Activated CD4-positive, alpha-beta T cell treated with anti-CD3 and anti-CD28 coated beads, Interleukin-2, amount 50 U/mL, for 1 hour (primary cell): ENCODE measurements at places on chromosomes 1 and 21.

DNA sequence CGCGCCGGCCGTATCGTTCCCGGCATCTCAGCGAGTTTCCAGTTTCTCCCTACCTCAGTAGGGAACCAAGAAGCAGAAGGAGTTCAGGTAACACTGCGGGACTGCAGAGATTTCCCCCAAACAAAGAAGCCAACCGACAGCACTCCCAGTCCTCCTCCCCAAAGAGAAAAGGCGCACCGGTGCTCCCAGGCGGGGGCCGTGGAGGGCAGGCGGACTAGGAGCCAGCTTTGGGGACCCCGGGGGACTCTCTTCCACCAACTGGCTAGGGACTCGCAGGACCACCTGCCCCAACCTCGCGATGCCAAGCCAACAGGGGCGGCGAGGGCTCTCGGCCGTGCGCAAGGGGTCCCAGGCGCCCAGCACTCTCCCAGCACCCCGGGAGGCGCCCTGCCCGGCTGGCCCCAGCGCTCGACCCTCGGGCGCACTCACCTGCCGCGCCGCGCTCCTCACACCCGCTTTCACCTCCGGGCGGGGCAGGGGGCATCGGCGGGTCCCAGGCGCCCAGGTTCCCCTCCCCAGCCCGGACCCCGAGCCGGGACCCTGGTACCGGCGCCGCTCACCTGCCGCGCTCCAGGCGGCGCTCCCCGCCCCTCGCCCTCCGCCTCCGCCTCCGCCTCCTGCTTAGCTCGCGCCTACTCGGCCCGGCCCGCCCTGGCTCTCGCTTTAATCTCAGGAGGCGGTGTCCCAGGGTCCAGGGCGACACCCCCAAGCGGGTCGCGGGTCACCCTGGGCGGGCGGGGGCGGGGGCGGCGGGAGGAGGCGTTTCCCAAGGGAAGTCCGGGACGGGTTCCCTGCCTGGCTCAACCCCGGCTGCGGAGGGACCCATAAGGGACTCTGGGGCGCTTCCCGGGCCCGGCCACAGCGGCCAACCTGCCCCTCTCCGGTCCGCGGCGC lies at the start of gene TMPRSS2:
Gene TMPRSS2, minus strand, starts transcription at position 638 of the 894 bp plus-strand sequence. CDS start 10,025 bp downstream, outside the sequence.
- no peak for DNase-seq

- DNase-seq: no peak
Measured at GRCh38 chr1:22592919-22593790, 29.9 kb downstream of the EPHA8 start.

- DNase-seq: no peak
Measured at GRCh38 chr1:114671011-114671938, 1.4 kb upstream of the DENND2C start.

GRCh38 chr21:37682966-37683365 lies 233.3 kb downstream of the KCNJ6 start:
- DNase-seq: no peak

DNA sequence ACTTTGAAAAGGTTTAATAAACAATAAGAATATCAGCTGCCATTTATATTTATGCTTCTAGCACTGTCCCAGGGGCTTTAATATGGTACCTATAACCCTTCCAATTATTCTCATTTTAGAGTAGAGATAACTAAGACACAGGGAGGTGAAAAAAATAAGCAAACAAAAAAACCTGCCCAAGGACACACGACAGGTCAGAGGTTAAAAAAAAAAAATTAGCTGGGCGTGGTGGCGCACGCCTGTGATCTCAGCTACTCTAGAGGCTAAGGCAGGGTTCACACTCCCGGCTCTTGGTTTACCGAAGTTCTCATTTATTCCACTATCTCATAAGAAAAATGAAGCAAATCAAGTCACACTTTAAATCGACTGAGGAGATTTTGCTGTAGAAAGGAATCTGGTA lies 34.7 kb upstream of the CNN3 start:
- no peak for DNase-seq

DNA sequence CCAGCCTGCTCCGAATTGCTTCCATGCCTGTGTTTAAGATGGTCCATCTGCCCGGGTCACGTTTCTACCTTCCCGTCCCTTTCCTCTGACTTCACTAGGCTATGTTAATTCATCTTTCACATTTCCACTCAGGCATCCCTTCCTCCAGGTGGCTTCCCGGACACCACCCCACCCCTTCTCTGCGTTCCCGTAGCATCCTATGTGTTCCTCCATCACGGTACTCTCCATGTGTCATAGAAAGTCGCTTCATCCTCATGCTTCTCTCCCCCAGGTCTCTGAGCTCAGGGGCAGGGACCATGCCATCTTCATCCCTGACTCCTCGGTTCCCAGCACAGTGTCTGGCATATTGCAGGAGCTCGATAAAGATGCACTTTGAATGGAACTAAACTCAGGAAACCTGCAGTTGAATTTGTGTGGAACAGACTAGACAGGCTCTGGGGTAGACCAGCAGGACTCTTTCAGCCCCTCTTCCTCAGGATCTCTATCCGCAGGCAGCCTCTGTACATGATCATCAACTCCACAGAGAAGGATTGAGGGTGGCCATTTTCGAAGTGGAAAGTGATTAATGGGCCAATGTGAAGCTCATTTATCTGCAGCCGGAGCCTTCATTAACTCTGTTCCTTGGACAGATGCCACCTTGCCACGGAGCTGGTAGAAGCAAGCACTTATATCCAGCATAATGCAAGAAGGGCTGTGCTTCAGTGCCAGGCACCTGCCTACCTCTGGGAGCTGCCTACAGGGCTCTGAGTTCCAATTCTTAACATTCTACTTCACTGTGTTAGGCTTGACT lies 9.1 kb downstream of the C1orf226 start:
- DNase-seq: no peak

DNA sequence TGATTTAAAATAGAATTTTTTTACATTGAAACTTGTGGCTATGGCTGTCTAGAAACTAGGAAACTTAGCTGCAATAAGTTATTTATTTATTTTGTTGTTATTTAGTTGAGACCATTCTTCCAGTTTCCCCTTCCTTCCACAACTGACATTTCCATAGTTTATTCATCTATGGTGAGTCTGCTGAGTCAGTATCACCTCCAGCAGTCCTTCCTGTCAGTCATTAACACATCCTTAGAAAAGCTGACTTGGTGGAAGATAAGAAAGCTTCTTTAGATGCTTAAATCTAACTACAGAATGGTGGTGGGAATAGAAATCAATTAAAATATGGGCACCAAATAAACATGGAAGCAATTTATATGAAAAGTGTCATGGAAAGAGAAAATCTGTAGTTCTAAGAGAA lies 714.0 kb downstream of the RWDD3 start:
- no peak for DNase-seq

GRCh38 chr1:152970495-152970894 lies at the start of gene SPRR4:
Gene SPRR4, plus strand, starts transcription at chr1:152970648. Its CDS starts 1,243 bp downstream, at chr1:152971891.
- no peak for DNase-seq
